ENCODE measurements at places on chromosomes 4 and X.

GRCh38 chr4:1137850-1138249, 24.5 kb upstream of the RNF212 start:
- no peak for DNase-seq

GRCh38 chr4:188138227-188138626, 1.0 kb upstream of the TRIML1 start:
- no peak for DNase-seq

DNA sequence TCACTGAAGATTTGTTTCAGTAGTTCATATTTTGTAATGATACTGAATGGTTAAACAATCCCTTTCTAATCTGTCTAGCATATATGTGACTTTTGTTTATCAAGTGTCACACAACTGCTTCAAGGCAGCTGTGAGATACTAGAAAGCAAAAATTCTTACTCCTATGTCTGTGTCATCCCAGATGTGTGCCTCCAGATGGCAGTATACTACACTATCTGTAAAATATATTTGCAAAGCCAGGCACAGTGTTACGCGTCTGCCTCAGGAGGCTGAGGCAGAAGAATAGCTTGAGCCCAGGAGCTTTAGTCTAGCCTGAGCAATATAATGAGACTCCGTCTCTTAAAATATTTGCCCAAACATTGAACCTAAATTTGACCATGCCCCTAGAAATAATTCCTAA, 4.0 kb downstream of the NUDT10 start:
- DNase-seq, result peak; percentile 42

GRCh38 chrX:24235084-24235710, 78.7 kb downstream of the SUPT20HL2 start:
- no peak for DNase-seq

- DNase-seq, result no peak
Measured at GRCh38 chr4:166308647-166309046, 435.6 kb downstream of the TLL1 start.

GRCh38 chr4:3010998-3011397, 47.6 kb downstream of the GRK4 start:
- no peak for DNase-seq

DNA sequence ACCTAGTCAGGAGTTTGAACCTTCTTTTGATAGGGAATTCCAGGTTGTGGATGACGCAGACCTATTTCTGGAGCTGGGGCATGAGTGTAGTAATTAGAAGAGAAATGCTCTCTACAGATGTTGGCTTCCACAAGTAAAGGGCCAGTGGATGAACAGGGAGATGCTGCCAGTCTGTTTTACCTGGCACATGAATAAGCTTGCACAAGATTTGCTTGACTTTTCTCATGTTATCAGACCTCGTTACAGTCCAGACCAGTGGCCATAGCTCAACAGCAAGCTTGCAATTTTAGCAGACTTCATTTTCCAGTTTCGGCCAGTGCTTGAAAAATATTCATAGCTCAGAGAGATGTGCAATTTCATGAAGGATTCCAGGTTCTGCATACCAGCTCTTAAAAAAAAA, 26.9 kb upstream of the SPANXB1 start:
- DNase-seq, result no peak

- no peak for DNase-seq
Measured at GRCh38 chrX:14440106-14440505, 89.2 kb upstream of the GLRA2 start.

DNA sequence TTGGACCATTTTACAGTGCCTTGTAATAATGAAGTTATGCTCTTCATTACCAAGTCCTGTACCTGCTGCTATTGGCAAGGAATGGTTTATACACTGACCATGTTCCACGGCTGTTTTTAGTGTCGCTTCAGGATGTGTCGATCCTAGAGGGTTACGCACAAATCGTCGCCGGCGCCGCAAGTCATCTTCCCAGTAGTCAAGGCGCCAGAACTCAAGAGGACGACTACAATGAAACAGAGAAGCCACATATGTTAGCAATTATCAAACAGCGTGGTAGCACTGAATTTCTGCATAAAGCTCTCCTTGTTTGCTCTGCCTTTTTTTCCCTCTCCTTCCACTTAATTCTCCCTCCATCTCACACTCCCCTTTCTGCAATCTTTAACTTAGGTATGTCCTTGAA, 17.0 kb downstream of the MAB21L2 start:
- DNase-seq, result no peak

DNA sequence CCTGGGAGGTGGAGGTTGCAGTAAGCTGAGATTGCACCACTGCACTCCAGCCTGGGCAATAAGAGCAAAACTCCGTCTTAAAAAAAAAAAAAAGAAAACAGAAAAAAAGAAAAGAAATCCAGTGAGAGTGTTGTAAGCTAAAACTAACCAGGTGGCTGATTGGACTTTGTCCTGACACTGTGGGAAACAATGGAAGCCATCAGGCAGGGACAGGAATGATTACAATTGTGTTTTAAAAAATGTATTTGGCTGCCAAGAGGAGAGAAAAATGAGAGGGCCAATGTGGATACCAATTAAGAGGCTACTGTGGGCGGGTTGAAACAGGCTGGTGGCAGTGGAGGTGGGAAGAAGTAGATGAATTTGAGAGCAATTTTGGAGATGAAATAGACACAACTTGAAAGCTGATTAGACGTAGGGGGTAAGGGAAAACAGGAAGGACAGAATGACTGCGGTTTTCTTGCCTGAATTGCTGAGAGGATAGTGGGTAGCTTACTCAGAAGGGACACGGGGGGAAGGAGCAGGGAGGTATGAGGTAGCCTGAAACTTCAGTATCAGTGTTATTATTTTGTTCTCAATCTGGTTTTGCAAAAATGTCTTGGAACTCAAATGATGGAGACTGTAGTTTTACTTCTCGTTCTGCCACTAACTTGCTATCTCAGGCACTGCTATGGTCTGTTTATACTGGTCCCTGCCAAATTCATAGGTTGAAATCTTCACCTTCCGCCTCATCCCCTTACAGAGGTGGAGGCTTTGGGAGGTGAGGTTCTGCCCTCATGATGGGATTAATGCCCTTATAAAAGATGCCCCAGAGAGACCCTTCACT, 45.6 kb upstream of the CHRNA9 start:
- no peak for DNase-seq

DNA sequence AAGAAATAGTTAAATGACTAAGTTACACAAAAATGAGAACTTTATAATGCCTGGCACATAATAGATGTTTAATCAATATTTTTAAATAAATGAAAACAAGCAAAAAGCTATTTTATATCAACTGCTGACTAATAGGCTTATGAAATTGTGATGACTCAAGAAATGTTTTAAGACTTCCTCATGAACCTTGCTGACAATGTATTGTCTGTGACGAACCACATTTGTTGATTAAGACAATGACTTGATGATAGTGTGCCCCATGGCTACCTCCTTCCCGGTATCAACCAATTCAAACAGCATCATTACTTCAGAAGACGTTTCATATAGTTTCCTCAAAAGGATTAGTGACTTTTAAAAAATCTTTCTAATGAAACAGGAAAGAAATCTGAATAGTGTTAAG, 7.9 kb downstream of the CXCL6 start:
- no peak for DNase-seq

DNA sequence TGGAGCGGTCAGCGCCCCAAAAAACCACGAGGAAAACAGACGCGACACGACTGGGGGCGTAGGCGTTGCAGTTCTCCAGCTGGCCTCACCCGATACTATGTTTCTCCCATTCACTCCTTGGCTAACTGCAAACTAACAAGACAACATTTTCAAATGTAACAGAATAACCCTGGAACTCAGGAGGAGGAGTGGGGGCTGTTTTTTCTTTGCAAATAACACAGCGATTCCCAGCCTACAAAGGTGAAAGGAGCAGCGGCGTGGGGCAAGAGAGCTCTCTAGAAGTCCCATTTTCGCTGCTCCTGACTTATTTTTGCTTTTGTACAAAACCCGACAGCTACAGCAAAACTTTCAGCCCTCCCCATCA, 1.6 kb downstream of the SOX3 start:
- DNase-seq, result no peak

DNA sequence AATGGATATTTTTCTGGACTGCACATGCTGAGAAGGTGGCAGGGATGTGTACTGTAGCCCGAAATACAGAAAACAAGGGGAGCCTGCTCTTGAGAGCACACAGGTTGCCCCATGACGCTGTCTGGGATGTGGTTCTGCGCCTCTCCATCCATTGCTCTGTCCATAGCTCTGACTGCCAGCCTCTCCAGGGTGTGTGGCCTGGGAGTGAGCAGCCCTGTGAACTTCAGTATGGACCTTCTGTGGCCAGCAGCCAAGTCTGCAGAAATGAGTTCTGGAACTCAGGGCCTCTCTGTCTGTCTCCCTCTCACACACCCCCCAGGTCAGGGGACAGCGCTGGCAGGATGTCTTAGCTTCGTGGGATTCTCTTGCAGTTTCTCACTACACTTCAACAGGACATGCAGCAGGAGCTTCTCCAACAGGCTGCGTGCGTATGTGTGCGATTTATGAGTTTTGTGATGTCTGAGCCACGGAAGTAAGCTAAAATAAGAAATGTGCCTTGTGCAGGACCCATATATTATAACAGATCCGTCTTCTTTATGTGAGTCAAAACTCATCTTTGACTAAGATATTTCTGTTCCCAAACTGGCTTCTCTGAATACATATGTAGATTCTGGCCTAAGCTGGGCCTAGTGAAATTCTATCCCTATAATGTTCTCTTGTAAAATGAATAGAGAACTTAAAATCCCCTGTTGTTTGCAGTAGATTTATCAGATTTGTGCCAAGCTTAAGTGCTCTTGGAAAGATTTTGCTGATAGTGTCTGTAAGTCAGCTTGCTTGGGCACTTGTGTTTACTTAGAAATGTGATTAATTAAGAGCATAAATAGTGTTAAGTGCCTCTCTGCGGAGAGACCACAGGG, 40.0 kb downstream of the PROM1 start:
- DNase-seq, result no peak

DNA sequence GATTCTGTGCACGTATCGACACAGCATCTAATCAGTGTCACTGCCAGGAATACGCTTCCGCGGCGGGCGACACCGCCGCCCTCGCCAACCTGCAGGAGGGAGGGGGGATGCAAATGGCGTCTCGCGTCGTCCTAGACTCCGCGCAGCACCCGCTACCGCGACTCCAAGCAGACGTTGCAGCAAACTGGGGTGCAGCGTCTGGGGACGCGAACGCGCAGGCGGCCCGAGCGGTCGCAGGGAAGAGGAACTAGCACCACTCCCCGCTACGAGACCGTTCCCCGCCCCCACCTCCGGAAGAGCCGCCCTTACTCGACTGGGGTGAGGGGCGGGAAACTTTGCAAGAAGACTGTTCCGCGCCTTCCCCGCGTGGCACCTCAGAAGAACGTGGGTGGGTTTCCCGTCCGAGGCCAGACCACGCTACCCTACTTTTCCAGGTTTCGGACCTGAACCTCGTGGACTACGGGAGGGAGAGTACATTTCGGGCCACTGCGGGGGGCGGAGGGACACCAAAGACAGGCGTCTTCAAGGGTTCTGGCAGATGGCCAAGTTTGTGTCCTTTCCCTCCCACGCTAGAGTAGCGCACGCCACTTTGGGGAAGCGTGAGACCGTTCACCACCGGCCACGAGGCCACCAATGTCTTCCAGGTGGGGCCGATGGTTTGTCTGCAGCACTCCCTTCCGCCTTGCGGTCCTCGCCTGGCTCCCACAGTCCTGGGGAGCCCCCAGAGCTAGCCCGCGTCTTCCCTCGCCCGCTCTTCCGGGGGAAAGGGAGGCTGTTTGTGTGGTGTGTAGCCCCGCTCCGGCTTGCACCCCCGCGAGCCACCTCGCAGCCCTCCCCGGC, 78.0 kb upstream of the BCOR start:
- no peak for DNase-seq

DNA sequence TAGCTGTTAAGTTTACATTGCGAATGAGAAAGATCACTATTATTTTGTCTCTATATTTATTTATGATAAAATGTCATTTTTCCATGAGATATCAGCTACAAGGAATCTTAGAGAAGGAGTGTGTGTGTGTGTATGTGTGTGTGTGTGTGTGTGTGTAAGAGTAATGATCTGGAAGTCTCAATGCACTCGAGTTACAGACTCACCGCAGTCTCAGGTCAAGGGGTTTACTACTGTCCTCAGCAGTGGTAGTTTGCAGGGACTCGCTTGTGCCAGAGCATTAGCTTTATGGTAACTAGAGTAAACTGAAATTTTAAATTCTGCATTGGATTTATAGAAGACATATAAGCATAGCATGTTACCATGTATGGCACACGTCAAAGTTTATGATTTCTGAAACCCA, 30.8 kb downstream of the LRP2BP start:
- no peak for DNase-seq

- no peak for DNase-seq
Measured at GRCh38 chr4:122963216-122963615, 40.8 kb upstream of the NUDT6 start.

- no peak for DNase-seq
Measured at GRCh38 chrX:92270936-92271855, 492.0 kb downstream of the PCDH11X start.

- no peak for DNase-seq
Measured at GRCh38 chrX:39249999-39250398, 448.7 kb downstream of the MID1IP1 start.

DNA sequence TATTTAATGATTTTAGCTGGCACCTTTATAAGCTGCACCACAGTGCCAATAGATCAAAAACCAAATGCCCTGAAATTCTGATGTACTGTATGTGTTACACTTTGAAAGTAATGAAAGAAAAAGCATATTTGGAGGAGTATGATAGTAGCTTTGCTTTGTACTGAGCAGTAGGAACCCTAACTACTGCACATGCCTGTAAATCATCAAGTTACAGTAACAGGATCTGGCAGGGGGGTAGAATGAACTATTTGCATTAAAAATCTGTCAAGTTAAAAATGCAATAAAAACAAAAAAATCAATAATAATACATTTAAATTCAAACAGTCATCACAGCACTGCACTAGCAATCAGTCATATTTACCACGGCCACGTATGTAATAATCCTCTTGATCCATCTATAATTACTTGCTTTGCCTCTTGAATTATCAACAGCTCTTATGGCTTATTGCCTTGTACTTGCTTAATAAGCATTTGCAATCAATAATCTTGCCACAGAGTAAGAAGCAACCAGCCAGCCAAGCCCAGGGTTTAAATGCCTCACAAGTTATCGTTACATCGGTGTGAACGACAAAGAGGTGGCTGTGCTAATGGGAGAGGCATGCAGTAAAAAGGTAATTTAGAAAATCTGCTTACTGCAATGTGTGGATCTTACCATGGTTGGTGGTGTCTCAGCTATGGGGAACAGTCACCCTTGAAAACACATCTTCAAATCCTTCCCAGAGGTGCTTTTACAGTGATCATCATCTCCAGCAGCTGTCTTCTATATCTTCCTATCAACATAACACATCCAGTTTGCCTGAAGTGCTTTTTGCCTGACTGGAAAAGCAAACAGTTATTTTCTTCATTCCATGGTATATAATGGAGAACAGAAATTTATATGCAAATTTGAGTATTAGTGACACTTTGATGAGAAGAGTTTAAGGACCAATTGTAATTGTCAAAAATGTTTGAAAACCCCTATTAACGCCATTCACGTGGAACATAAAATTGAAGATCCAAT, 1812.1 kb upstream of the ADGRL3 start:
- peak; percentile 32 for DNase-seq

Data from D341Med (cell line).